CD4-positive, alpha-beta T cell (primary cell): ENCODE measurements at places on chromosomes 7 and 10. TPM values are rescaled to one million over a fixed set of nuclear protein-coding genes. Genes with fewer than 3 reads are reported as not detected.

GRCh38 chr7:30285067-30285535, 704 bp downstream of the ZNRF2 start:
- DNase-seq, result peak; percentile 73

DNA sequence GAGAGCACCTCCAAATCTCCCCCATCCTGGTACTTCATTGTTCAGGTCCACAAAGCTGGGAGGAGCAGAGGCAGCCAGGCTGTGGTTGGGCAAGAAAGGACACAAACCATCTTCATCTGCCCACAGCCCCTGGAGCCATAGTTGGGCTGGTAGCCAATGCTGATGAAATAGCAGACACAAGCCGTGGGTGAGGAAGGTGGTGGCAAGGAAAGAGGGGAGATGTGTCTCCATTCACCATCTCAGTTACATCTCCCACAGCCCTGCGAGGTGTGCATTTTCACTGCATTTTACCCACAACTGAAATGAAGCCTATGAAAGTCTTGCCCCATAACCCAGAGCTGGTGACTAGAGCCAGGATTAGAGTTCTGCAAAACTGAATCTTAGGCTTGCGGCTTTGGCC, 35.0 kb downstream of the PIK3AP1 start:
- no peak for DNase-seq

- DNase-seq, result no peak
Observed at GRCh38 chr10:123018531-123018930, 9.7 kb downstream of the ACADSB start.

- peak; percentile 54 for DNase-seq
Observed at GRCh38 chr10:6014241-6014761, 37.0 kb upstream of the IL15RA start.

DNA sequence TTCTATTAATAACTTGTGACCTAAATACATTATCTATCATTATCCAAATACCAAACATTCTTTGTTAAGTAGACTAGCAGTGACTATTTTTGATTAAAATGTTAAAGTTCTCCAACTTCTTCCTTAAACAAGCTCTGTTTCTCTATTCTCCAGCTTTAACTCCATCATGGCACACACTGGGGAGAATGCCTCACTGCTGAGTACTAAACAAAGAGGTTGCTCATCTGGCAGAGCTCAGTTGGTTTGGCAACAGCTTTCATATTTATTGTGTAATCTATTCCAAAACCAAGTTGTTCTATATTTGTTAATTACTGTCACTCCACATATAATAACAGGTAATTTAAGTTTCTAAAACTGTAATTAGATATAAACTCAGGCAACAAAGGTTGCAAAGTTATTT, 89.6 kb downstream of the USP6NL start:
- DNase-seq, result no peak

The CXCL12 gene
- total RNA-seq, result not detected

DNA sequence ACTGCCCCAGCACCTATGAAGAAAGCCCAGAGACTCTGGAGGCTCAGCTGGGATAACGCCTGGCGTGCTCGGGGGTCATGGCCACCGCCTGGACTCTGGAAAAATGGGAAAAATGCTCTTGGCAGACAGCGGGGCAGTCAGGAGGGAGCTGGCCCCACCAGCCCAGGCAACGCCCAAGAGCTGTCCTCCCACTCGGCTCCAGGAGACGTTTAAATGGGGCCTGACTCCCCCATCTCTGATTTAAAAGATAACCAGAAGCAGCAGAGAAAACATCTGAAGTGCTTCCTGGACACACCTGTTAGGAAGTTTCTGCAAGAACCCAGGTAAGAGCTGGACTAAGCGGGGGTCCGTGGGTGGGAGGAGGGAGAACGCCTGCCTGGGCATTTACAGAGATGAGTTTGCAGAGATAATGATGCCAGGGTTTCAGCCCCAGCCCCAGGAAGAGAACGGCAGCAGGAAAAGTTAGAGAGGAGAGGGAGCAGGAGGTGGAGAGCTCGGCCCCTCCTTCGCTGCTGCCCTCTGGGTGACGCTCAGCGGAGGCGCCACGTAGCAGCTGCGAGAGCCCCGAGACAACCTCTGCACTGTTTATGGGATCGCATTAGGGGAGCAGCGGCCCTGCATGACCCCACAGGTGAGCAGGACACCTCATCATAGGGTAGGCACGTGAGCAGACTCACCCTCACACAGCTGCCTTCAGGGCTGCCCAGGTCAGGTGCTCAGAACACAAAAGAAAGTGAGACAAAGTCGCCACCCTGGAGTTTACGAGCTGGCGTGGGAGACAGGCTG, 83.5 kb upstream of the INSIG1 start:
- no peak for DNase-seq

GRCh38 chr7:66586181-66586580, 42.5 kb upstream of the KCTD7 start:
- no peak for DNase-seq

GRCh38 chr10:5529702-5530411, 5.1 kb downstream of the CALML3 start:
- DNase-seq, result no peak

The HOXA6 gene
- not detected for total RNA-seq

DNA sequence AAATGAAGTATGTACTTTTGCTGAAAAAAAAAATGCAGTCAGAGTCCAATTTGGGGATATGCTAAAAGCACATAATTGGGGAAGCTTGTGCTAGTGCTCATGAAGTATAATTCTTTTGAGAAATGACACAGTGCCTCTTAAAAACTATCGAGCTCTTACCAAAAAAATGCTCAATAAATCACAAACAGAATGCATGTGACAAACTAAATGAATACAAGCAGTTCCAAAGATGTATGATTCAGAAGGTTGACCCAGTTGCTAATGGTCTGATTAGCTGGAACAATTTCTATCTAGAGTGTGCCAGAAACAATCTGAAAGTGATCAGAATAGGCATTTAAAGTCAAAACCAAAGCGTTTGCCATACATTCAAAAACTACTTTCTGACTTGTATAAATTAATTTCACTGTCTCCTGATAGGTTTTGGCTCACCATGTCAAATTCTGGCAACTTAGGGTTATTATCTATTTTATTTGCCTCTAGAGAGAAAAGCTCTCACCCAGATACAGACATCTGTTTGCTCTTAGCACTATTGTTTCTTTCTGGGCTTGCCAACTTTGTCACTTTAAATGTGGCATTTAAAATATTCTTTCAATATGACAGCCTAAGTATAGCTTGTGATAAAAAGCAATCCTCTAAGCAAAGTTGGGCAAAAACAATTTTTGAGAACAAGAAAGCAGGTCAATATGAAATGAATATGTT, 114.7 kb upstream of the AHR start:
- DNase-seq, result no peak
